DND-41 (cell line): ENCODE measurements at places on chromosomes 4 and X.

DNA sequence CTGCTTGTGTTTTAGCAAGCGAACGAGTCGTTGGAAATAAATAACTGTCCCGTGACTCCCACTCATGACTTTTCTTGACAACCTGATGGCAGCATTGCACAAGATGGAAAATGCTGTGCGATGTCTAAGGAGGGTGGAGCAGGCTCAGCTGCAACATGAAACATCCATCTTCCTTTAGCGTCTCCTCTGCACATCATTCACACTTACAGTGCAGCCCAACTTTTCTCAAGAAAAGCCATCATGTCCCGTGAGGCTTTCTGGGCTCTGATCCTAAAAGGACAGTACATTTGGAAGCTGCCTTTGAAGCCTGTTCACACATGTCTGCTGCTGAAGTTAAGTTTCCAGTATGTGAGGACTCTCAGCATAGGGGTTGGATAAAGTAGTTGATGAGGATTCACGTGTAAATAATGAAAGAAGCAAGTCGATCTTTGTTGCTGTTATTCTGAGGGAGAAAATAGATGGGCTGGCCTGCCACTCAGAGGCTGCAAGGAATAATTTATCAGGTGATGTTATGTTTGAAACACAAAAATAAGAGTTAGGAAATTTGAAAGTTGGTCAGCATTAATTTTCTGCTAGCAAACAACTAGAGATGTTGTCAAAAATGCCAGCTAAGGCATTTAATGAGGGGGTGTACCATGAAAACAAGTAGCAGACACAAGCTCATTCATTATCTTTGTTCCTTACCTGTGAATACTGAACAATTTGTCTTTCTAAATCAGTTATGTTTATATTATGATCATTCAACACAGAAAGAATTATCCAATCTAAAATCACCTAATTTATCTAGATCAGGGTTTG lies 328.7 kb upstream of the ZFP42 start:
- no peak for DNase-seq

DNA sequence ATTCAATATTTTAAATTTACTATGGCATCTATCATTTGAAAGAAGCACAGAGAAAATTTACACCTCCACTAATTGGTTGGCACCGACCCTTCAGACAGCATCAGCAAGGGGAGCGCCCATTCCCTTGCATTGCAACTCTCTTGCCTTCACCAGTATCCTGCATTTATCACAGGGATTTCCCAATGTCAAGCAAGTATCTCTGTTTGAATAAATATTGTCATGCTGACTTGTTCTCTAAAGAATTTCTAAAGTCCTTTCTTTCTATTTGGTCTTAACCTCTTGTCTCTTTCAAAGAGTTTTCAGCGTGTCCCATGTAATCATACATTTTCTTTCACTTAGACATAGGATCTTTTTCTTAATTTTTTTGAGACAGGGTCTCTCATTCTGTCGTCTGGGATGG lies 10.4 kb downstream of the DCTD start:
- no peak for DNase-seq

GRCh38 chr4:109027016-109027500 lies 264.2 kb upstream of the ETNPPL start:
- no peak for DNase-seq

DNA sequence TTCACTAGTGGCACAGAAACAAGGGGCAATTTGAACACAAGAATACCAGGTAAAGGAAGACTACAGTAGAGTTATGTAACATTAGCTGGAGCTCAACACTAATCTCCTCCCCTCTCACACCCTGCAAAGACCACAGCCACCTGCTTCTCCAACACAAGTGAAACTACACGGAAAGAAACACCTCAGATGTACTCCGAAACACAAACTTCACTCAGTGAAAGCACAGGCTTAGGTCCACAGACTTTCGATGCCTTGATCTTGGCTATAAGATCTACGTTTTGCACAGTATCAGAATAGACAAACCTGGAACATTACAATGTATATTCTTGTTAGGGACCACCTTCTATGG lies 7.6 kb downstream of the ACSL1 start:
- DNase-seq: no peak

DNA sequence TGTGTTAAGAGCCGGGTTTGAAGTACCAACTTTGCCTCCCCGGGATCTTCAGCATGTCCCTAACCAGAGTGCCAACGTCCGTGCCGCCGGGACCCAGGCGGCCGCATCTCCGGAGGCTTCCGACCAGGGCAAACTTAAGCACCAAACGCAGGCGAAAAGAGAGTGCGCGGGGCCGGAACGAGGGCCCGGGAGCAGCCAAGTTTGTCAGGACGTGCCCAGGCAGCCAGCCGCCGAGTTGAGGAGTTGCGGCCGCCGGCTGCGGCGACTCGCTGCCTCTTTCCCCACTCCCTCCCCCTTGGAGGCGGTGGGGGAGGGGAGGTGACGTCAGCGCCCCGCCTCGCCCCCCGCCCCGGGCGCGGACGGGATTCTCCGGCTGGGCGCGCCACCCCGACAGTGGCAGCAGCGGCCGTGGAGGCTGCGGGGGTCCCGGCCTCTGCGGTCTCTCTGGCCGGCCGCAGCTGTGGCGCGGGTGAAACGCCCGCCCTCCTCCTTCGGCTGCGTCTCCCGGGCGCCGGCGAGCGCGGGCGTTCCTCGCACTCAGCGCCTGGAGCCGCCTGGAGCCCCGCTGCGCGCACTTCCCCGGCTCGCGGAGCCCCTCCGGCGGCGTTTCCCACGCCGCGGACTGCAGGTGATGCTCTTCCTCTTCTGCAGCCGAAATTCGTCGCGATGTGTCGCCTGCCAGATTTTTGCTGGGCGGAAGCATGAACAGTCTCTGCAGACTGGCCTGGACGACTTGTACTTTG lies 2.9 kb upstream of the FAT1 start:
- DNase-seq: no peak

DNA sequence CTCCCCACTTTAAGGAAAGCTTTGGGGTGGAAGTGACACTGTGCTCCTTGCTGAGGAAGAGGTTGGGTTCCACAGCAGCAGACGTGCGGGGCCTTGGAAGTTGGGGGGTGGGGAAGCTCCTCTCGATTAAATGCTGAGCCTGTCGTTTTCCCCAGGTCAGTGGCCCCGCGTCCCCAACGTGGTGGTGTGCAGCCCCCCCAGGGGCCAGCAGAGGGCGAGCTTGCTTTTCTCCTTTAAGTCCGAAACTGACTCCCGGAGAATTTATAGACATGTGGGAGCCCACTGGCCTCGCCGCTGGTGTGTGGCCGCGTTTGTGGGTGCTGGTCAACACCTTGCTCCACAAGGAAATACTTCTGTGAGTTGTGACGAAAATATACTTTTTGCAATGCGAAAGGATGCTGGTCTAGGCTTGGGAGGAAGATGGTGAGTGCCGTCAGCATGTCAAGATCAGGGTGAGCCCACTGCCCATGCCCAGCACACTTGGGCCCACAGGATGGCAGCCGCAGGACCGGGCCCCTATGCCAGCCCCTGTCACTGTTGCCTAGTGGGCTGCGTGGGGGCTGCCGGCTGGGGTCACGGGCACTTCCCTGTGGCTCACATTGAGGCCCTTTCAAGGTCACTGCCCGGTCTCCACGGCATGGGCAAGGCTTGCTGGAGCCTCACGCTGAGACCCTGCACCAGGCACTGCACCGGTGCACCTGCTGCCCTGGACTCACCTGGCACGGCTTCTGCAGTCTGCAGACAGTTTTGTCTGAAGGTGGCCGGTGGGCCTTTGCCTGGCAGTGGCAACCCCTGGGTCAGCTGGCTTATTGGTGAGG lies 9.4 kb downstream of the UVSSA start:
- DNase-seq: peak; percentile 50

DNA sequence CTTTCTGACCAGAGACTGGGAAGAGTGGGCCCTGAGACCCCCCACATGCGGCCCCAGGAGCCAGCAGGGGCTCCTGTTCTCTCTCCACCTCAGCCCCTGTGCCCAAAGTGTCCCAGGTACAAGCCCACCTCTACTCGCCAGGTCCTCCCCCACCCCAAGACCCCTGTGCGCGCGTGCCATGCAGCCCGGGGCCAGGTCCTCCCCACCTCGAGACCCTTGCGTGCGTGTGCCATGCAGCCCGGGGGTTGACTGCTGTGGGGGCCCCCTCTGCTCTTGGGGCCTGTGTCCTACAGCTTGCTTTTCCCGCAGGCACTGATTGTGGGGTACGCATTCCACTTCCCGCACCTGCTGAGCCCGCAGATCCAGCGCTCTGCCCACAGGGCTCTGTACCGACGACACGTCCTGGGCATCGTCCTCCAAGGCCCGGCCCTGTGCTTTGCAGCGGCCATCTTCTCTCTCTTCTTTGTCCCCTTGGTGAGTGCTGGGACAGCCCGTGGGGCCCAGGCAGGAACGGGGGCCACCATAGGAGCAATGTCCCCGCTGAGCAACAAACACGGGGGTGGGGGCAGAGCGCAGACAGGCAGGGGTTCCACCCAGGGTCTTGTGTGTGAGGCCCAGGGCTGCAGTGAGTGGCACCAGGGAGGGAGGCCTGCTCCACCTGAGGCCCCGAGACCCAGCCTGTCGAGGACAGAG lies 20.3 kb downstream of the DGKQ start:
- no peak for DNase-seq
